Left kidney (tissue), 8 donors: ENCODE measurements at places on chromosomes 12 and 14. TPM values are rescaled to one million over a fixed set of nuclear protein-coding genes. Genes with fewer than 3 reads are reported as not detected.

DNA sequence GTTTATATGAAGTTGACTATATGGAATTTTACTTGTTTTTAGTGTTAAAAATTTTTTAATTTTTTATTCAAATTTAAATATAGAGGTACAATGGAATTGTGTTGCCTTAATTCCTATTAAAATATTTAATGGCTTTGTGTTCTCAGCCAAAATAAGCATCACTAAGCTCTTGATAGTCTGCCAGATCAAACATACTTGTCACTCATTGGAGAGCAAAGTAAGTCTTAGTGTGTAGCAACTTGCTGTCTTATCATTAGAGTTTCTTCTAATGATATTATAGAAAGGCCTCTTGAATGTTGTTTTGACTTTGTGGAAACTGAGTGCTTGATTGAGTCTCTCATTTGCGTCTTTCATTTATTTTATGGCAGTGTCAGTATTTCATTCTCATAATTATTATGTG is 10.7 kb downstream of the SFSWAP start:
- no peak for DNase-seq

DNA sequence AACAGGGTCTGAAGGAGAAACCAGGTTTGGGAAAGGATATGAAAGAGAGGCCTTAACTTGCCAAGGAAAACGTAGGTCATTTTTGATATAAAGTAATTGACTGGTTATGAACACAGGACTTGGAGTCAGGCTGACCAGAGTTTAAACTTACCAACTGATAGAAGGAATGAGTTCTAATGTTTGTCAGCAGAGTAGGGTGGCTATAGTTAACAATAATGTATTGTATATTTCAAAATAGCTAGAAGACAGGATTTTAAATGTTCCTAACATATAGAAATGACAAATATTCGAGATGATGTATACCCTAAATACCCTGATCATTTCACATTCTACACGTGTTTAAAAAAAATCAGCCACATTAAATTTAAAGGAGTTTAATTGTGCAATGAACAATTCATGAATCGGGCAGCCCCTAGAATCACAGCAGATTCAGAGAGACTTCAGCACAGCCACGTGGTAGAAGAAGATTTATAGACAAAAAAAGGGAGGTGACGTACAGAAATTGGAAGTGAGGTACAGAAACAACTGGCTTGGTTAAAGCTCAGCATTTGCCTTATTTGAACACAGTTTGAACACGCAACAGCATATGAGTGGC is 52.5 kb upstream of the PLEKHG7 start:
- DNase-seq, result no peak

DNA sequence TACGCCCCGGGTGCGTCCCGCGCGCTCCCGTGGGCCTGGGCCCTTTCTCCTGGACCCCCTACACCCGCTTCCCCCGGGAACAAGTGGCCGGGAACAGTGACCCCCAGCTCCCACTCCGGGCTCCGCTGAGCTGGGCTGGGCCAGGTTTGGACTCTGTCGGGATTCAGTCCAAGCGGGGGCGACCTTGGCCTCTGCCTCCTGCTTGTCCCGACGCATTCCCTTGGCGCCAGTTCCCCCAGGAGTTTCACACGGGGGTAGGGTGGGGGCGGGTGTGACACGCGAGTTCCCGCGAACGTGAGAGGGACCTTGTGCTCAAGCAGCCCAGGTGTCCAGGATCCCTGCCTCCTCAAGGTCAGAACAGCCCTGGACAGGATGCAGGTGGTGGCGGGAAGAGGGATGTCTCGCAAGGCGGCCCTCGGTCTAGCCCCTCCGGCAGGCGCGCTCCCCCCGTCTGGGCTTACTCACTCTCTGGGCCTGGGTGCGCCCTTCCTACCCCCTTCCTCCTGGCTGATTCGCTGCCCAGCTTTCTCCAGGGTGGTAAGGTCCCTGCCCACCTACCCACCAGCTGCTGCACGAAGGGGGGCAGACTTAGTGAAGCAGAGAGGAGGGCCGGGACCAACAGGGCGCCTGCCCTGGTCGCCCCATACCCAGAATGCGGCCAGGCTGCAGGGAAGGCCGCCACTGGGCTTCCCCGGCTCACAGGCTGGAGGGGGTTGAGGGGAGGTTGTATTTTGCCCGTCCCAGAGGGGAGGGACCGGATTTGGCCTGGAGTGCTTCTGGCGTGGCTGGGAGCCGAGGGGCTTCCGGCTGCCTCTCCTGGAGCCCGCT is 862 bp downstream of the CRIP2 start:
- DNase-seq, result peak; percentile 32

- no peak for DNase-seq
Measured at GRCh38 chr12:105040476-105040875, 43.8 kb downstream of the ALDH1L2 start.

DNA sequence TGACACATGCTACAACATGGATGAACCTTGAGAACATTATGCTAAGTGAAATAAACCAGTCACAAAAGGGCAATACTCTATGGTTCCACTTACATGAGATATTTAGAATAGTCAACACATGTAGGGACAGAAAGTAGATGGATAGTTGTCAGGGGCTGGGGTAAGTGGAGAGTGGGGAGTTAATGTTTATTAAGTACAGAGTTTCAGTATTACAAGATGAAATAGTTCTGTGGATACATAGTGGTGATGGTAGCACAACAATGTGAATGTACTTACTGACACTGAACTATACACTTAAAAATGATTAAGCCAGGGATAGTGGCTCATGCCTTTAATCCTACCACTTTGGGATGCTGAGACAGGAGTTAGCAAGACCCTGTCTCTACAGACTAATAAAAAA is 8.7 kb downstream of the NUP107 start:
- no peak for DNase-seq

- DNase-seq, result no peak
Measured at GRCh38 chr14:77585385-77585784, 31.1 kb downstream of the SPTLC2 start.

- DNase-seq, result peak; percentile 36
Measured at GRCh38 chr12:14774906-14775635, 28.2 kb downstream of the WBP11 start.

DNA sequence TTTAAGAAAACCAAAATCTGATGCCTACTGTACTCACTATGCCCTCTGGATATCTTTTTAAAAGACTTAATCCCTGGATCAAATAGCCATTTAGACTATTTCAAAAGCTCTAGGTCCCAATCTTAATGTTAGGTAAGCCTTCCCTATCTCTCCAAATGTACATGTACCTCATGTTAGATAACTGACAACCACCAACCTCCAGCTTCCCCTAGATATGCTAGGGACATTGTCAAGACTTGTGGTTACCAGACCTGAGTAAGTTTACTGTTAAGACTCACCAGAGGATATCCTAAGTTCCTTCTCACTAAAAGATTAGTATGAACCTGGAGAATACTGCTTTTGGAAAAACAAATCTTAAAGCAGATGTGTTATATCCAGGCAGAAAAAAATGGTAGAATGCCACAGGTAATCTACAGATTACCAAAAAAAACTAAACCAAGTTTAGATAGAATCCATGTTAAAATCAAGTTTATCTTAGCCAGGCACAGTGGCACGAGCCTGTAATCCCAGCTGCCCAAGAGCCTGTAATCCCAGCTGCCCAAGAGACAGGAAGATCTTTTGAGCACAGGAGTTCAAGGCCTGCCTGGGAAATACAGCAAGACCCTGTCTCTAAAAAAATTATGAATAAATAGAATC is 9.7 kb downstream of the NAP1L1 start:
- DNase-seq, result no peak

DENND5B gene
- polyA plus RNA-seq, result 35.9 TPM

AQP5 gene
- 1.2 TPM for polyA plus RNA-seq

OR4E1 gene
- polyA plus RNA-seq, result 0.05 TPM

LRRK2 gene
- polyA plus RNA-seq, result 26.7 TPM

HOXC12 gene
- polyA plus RNA-seq, result not detected

SELPLG gene
- 1.3 TPM for polyA plus RNA-seq

KCNA5 gene
- 1.9 TPM for polyA plus RNA-seq

KTN1 gene
- polyA plus RNA-seq, result 223 TPM
